ENCODE measurements at places on chromosomes 3 and 15.

DNA sequence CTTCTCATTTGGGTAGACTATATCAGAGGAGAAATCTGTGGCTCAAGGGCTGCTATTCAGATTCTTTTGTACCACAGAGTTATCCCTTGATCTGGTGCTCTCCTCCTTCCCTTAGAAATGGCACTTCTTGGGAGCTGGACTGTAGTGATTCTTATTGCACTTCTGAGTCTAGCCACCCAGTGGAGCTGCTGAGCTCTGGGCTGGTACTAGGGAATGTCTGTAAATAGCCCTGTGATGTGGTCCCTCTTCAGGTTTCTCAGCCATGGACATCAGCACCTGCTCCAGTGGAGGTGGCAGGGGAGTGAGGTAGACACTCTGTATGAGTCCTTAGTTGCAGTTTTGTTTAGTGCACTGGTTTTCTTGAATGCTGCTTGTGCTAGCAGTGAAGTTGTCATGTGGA lies 1292.6 kb downstream of the SI start:
- no peak for DNase-seq

GRCh38 chr3:141279077-141279967 lies 47.7 kb downstream of the PXYLP1 start:
- DNase-seq = no peak

GRCh38 chr3:55659701-55660100 lies 172.6 kb upstream of the WNT5A start:
- no peak for DNase-seq

GRCh38 chr3:172559020-172559419 lies 35.8 kb upstream of the TNFSF10 start:
- DNase-seq = no peak

DNA sequence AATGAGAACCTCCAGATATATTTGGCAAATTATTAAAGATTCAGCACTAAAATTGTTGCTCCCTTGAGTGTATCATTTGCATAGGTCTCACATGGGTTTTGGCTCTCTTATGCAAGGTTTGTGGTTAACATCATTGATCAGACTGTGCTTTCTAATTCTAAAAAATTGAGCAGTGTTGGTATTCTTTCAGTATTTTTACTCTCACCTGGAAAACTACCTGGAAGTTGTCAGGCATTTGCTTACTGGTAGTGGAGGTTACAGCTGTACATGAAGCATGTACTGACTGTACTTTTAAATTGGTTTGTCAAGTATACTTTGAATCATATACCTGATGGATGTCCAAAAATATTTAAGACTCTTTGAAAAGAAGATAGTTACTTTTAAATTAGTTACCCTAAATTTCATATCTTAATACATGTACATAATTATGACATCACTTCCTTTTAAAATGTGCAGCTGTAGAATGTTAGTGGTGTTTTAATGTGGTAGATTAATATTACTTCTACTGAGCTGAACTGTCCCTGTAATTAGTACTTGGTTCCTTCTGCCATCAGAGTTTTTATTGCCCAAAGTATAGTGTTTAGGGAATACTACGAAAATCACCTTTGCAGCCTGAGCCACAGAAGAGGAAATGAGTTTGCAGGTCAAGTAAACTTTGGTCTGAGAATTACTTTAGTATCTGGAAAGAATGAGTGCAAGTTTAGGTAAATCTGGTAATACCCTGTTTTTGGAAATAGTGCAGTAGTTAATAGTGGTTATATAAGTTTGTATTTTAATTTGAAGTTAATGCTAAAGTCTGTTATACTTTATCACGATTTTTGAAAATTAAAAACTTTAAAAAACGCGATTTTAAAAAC lies 2.8 kb downstream of the CHD2 start:
- no peak for DNase-seq

- DNase-seq = no peak
Measured at GRCh38 chr15:70955151-70955550, 62.5 kb downstream of the LRRC49 start.

Measured in lower lobe of right lung (tissue), 2 donors.